ENCODE measurements at places on chromosomes 11 and 22.

DNA sequence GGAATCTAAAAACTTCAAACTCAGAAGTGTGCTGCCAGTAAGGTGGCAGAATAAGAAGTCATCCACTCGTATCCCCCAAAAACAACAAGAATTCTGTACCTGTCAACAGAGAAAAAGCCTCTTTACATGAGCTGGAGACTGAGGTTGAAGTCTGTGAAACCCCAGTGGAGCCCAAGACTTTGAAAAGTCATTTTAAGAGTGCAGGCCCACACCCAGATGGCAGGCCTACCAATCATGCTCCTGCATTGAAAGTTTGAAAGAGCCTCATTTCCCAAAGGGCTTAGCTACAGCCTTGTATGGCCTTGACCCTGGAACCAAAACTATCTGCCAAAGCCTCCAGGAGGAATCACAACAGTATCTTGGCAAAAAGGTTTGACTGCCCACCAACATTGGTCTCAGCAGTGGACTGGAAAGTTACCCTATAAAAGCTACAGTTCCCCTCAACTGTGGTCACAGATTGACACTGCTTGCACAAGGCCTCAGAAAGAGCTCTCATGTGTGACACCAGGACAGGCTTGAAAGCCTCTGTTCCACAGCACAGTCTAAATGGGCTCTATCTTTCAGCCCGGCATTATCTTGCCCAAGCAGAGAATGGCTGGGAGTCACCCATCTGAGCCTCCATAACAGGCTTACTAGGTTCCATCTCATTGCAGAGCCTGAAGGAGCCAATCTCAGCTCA is 47.7 kb downstream of the SLC22A9 start:
- no peak for DNase-seq

DNA sequence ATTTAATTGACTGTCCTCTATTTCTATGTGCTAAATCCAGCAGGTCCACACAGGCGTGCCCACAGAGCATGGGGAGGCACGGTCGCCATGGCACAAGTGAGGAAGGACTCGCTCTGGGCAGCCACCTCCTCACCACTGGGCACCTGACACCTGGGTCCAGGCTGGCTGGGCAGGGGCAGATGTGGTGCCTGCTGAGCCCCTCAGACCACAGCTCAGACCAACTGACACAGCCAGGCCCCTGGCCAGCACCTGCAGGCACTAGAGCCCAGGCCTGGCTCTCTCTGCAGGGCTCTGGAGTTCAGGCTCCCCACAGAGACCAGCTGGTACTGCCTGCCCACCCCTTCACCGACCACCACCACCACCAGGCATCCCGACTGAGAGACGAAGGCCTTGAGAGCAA is 27.9 kb downstream of the LINC01488 start:
- DNase-seq: no peak

DNA sequence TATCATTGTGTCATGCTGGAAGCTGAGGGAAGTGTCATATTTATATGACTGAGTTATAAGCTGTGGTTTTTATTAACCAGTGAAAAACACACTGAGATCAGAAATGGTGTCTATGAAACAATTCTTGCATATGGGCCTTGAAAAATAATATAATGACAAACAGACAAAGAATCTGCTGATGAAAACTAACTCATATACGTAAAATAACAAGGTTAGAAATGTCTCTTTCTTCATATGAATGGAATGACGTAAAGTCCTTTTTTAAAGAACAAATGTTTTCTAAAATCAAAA is 48.8 kb upstream of the PHF21B start:
- DNase-seq: no peak

GRCh38 chr11:128678024-128678423 is 15.8 kb upstream of the FLI1 start:
- DNase-seq: no peak

DNA sequence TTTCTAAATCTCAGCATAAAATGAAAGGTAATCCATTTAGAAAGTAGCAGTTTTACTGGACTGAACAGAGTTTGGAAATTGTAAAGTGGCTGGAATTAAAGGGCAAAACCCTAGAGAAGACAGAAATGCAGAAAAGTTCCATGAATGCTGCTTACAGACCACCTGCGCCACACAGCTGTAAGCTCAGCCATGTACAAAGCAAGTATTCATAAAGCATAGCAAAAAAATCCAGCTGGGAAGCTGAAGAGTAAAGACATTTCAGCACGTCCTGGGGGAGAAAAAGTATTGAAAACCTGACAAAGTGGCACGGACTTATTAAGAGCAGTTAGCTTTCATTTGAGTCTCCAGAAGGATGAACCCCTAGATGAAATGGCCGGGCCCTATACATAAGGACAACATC is 220.1 kb upstream of the CNTN5 start:
- no peak for DNase-seq

DNA sequence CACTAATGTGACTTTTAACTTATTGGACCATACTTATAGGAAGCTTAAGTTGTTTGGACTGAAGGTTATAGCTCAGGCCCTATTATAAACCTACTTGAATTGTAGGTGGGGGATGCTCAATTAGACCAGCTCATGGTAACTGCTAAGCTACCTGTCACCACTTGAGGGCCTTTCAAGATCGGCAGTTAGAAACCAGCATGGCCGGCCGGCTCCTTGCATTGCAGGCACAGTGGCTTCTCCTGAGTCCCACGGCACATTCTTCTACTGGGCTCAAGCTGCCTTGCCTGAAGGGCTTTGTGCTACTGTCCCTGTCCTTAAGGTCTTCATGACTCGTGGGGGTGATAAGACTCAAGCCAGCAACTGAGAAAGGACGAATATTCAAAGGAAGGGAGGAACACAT is 70.8 kb downstream of the TBC1D22A start:
- DNase-seq: no peak

GRCh38 chr11:116144387-116144958 is 628.3 kb downstream of the BUD13 start:
- no peak for DNase-seq

All from stimulated activated CD4-positive, alpha-beta T cell treated with anti-CD3 and anti-CD28 coated beads, Interleukin-4, amount 100 ng/mL, for 4 hours (primary cell).